ENCODE measurements at places on chromosomes 4 and X. TPM values are rescaled to one million over a fixed set of nuclear protein-coding genes. Genes with fewer than 3 reads are reported as not detected.

DNA sequence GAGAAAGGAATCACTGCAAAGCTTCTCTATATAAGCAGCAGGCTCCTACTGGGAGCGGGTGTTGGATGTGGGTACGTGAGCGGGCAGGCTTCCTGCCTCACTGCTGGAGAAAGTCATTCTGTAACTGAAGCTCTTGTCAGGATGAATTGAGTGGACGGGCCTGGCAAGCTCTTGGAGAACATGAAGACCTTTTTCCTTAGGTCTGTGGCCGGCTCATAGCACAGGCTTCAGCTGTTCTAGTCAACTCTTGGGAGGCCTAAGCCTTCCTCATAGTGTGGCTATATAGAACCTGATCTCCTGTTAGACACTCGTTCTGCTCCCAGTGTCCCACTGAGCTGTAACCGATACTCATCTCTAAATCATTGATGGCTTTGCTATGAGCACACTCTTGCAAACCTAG is 108.2 kb upstream of the GPC4 start:
- DNase-seq, result no peak

GRCh38 chr4:37477126-37477525 is 209.1 kb downstream of the RELL1 start:
- DNase-seq, result no peak

DNA sequence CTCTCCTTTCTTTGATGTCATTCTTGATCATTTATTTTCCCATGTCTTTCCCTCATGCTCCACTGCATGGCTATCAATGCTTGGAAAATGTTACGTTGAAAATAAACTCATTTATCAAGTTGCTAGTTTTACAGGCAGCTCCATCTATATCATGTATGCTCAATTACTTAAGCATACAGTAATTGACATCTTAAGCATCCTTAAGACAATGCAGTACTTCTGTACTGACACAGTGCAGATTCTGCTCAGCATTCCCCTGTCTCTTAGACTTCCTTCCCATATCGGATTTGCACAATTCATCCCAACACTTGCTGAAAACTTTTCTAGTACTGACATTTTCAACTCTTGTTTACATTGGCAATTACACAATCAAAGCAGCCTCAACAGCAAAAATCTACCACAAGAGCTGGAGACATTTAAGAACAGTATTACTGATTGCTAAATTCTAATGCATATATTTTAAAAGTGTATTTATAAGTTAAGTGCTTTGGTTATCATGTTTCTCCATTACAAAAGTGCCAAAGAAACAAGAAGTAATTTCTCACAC is 165.6 kb downstream of the ATP10D start:
- no peak for DNase-seq

DNA sequence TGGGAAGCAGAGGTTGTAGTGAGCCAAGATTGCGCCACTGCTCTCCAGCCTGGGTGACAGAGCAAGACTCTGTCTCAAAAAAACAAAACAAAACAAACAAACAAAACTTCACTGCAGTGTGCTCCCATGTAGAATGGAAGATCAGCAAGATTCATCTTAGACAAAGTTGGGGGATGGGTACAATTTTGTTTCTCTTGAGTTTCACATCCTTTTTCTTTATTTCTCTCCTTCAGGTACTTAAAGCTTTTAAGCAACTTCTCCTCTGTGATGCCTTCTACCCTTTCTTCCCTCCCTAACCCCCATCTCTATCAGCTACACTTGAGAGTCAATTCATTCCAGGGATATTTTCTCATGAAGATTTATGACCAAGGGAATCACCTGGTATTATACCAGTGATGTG is 15.5 kb upstream of the RBBP7 start:
- DNase-seq, result no peak

GRCh38 chrX:12360383-12360782 is 222.1 kb downstream of the FRMPD4 start:
- DNase-seq, result peak; percentile 6

GRCh38 chr4:157885811-157886210 is 287.0 kb downstream of the GASK1B start:
- no peak for DNase-seq

PDK3 gene
- 13.6 TPM for total RNA-seq

DNA sequence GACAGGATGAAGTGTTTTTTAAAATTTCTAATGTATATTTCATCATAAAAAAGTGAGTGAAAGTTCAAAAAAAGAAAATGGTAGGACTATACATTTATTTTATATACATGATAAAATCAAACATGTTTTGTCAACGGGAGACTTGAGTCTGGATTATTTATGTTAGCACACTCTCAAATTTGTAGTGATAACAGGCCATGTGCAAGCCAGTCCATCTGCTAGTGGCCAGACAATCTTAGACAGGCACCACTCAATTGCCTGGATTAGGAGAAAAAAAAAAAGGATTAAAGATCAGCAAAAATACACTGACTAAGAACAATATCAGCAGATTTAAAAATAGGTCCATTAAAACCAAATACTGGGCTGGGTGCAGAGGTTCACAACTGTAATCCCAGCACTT is 71.9 kb downstream of the KCNIP4 start:
- no peak for DNase-seq

- DNase-seq, result no peak
Measured at GRCh38 chrX:28659269-28659668, 72.0 kb downstream of the IL1RAPL1 start.

RAB33A gene
- total RNA-seq, result not detected

DNA sequence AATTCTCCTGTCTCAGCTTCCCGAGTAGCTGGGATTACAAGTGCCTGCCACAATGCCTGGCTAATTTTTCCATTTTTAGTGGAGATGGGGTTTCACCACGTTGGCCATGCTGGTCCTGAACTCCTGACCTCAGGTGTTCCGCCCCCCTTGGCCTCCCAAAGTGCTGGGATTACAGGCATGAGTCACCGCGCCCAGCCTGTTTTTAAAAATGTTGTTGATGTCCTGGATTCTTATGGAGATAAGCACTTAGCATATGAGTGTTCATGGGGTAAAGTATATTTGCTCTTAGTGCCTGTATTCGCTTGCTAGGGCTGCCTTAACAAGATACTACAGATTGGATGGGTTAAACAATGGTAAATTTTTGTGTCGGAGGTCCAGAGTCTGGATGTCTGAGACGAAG is 91.7 kb downstream of the CEP44 start:
- no peak for DNase-seq

DNA sequence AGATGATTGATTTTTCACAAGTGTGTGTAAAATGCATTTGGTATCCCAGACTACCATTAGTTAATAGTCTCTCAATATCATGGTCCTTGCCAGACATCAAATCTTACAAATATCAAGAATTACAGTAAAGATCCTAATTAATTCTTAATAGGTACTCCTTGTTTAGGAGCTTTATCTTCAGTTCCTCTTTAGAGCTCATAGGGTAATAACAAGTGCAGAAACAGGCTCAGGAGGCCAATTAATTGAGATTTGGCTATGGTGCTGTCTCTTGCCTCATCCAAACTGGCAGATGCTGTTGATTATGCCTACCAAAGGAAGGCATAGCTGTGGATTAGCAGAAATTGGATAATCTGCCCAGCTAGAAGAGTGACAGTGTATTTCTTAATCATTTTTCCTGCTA is 6.9 kb downstream of the MTMR1 start:
- no peak for DNase-seq

DNA sequence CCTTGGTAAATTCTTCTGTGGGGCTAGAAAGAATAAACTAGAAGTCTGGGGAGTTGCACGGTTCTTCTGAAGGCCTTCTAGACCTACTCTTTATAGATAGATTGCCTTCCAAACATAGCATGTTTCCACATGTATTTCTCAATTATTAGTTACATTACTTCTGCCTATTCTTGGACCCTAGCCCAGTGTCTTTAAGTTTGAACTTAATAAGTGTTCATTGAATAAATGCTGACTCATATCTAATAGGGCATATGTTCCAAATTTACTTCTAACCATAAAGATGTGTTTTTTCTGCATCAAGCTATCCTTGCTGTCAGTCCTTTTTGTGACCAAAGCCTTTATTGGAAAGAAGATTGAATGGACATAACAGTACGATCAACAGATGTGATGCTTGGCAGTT is 503.6 kb upstream of the ZFP42 start:
- DNase-seq, result no peak

- DNase-seq, result no peak
Measured at GRCh38 chr4:88759895-88760290, 62.3 kb upstream of the NAP1L5 start.

DNA sequence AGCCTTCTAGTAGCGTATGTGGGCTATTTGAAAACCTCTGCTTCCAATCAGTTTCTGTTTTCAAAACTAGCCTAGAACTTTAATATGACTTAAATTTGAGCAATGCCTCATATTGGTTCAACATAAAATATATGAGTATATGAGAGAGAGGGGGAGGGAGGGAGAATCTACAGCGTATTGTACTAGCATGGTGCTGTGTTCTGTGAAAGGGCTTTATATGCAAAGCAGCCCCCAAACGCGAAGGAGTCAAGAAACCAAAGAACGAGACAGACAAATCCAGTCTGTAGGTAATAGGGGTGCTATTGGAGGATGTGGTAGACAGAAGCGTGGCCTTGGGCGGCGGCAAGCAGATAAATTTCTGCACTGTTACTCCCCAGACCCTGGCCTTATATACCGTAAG is 784 bp upstream of the ANXA5 start:
- no peak for DNase-seq

PABPC5 gene
- 1.3 TPM for total RNA-seq

- DNase-seq, result no peak
Measured at GRCh38 chr4:114547340-114548134, 51.1 kb upstream of the UGT8 start.
